ENCODE measurements at places on chromosomes 6 and 20. TPM values are rescaled to one million over a fixed set of nuclear protein-coding genes. Genes with fewer than 3 reads are reported as not detected.

DNA sequence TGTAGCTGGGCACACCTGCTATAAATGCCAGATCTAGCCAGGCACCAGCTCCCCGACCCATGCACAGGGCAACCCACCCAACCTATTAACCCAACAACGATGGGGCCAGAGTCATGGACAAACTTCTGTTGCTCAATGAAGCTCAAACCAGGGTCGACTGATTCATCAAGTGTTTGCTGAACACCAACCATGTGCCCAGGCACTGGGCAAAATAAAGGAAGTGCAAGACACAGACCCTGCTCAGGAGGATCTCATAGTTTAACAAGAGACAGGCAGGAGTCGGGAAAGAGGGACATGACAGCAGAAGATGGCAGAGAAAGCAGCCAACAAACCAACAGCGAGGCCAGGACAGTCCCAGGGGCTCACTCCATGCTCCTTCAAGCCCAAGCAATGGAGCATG is 18.8 kb downstream of the KCNK5 start:
- DNase-seq: no peak

GRCh38 chr20:40397467-40397866 is 291.6 kb downstream of the MAFB start:
- DNase-seq: no peak

GRCh38 chr6:156564807-156565149 is 212.4 kb upstream of the ARID1B start:
- no peak for DNase-seq

GRCh38 chr20:32556312-32557184 is 28.6 kb downstream of the NOL4L start:
- no peak for DNase-seq

DNA sequence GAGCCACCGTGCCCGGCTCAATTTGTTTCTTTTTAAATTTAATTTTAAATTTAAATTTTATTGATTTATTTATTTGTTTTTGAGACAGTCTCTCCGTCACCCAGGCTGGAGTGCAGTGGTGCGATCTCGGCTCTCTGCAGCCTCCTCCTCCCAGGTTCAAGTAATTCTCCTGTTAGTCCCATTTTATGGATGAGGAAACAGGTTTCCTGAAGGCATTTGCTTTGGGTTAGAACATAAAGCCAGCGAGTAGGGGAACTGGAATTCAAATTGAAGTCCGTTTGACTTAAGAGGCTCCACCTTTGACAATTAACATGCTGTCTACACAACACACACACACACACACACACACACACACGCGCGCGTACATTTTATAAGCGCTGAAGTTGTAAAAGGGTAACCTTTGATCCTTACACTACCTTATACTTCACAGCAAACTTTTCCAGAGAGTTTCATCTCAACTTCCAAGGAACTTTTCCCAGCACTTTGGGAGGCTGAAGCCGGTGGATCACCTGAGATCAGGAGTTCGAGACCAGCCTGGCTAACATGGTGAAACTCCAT is 232.0 kb downstream of the BCAS1 start:
- DNase-seq: no peak

- no peak for DNase-seq
Observed at GRCh38 chr6:30810813-30811339, 66.5 kb upstream of the IER3 start.

DNA sequence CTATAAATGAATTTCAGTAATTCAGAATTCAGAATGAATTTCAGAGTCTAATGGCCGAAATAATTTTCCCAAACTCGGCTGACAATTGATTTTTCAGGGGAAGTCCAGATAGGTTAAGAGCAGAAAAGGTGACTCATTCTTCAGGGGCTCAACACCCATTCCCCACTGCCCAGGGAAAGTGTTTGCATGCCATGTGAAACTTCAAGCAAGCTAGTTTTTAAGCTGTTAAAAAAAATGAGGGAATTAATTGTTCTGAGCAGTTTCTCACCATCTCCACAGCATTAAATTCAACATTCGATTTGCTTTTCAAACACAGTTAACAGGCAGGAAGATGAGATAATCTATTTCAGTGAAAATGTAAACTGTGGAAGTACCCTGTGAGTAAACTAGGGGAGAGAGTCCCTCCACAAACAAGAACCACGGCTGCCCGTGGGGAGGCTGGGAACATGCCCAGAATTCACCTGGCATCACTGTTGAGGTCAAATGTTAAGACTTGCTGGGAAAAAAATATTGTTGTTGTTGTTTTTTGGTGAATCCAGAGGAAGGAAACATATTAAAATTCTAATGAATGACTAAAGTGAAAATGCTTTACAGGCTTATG is 650.8 kb upstream of the AGPAT4 start:
- DNase-seq: no peak

DNA sequence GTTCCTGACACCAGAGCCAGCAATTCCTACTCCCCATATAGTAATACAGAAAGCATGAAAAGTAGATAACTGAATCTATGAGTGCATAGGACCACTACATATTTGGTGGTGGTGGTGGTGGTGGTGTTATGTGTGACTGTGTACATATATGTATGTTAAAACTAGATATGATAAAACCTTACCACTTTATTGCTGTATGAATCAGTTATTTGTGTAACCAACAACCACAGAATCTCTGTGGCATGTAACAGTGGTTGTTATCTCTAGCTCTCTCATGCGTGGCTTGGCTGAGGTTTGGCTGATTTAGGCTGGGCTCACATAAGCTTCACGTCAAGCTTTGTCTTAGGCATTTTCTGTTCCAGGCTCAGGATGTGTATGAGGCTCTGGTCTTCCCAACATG is 55.7 kb downstream of the PLCB1 start:
- DNase-seq: no peak

GRCh38 chr6:169886631-169887227 is 135.3 kb downstream of the ERMARD start:
- no peak for DNase-seq

- no peak for DNase-seq
Observed at GRCh38 chr6:141752677-141753076, 380.0 kb upstream of the GJE1 start.

- DNase-seq: no peak
Observed at GRCh38 chr6:90569223-90569622, 17.6 kb downstream of the MAP3K7 start.

- no peak for DNase-seq
Observed at GRCh38 chr6:85128781-85129180, 321.1 kb upstream of the NT5E start.

DNA sequence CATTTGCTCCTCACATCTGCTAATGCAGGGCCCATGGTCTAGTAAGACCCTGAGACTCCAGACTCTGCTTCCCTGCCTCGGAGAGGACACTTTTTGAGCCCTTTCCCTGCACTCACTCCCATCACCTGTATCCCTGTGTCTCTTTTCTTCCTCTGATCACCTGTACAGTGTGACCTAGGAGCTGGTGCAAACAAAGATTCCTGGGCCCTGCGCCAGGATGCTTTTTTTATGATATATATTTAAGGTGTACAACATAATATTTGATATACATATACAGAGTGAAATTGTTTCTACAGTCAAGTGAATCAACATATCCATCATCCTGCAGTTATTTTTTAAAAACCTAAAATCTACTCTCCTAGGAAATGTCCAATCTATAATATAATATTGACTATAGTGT is 355.4 kb downstream of the MAFB start:
- no peak for DNase-seq

GRCh38 chr20:46307999-46308257 is 370 bp downstream of the CDH22 start:
- DNase-seq: no peak

- DNase-seq: no peak
Observed at GRCh38 chr6:141594874-141595273, 537.9 kb upstream of the GJE1 start.

DNA sequence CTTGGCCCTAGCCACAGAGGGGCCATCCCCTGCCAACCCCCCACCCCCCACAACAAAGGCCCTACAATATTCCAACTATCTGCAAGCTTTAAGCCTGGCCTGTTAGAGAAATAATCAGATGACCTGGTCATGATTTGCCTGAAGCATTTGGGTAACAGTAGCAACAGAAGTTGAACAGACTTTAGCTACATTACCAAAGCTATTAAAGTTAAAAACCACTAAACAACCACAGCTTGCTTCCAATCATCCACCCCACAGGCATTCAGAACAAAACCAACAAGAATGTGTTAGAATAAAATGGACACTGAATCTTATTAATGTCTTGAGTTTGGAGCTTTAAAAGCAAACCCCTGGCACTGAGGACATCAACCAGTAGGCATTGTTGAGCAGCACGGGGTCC is 250.9 kb downstream of the LRFN2 start:
- no peak for DNase-seq

- DNase-seq: no peak
Observed at GRCh38 chr20:42392442-42392841, 774.3 kb upstream of the CHD6 start.

GRCh38 chr6:39152262-39152661 is 37.3 kb upstream of the SAYSD1 start:
- DNase-seq: no peak

DNA sequence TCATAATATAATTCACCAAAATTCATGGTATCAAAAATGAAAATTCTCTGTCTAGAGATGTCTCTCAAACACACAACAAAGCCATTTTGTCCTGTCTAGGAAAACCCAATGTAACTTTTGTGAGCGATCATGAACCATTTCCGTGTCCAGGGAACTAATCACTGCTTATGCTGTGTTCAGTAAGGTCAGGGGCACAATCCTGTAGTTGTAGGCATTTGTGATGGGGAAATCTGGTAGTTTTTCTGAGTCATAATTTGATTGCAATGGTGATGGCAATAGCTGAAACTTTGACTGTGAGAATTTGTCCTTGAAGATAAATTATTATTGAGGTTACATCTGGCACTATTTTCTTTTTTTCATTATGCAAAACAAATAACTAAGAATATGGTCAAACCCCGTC is 21.0 kb upstream of the GCLC start:
- no peak for DNase-seq

GRCh38 chr6:15754035-15754705 is 91.3 kb upstream of the DTNBP1 start:
- DNase-seq: no peak

DNA sequence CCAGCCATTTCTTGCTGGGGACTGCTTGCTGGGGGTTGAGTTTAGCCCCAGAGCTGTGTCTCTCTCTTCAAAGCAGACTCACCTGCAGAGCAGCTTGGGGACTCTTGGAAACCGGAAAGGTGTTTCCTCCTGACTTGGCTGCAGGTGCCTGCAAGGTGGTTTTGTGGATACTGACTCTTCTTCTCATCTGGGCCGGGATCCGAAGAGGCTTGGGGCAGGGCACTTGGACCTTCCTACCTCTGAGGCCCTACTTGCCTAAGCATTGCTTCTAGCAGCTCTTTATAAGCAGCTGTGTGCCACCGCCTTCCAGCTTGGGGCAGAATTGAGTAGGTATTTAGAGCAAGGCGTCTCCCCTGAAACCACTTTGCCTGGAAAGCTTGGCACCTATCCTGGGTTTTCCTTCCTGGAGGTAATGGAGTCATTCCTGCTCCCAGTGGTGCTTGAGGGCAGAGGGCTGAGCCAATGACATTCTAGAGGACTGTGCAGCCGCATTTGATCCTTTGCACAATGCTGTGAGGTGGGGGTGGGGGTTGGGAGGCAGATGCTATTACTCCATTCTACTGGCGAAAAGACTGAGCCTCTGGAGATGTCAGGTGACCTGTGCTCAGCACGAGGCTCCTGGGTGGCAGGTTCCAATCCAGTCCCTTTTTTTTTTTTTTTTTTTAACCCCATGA is 3.4 kb upstream of the CTSZ start:
- DNase-seq: no peak

DNA sequence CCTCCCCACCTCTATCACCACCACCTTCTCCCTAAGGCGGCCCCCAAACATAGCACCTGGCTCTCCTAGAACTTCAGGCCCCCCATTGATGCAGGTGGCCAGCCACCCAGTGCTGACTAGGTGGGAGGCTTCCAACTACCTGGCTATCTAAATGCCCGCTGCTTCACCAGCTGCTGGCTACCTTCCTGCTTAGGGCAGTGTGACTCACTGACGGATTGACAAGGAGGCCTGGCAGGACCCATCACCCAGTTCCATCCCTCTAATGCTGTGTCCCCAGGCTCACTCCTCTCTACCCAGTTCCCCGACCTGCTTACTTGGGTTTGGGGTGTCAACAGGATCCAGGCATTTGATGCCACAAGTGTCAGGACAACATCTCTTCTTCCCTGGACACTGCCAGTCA is 1.1 kb downstream of the SLPI start:
- no peak for DNase-seq

- no peak for DNase-seq
Observed at GRCh38 chr6:98579079-98579478, 255.3 kb upstream of the POU3F2 start.

- peak; percentile 30 for DNase-seq
Observed at GRCh38 chr20:61802721-61803311, 262.9 kb downstream of the TAF4 start.

- no peak for DNase-seq
Observed at GRCh38 chr6:106727480-106728149, 98.2 kb downstream of the QRSL1 start.

DNA sequence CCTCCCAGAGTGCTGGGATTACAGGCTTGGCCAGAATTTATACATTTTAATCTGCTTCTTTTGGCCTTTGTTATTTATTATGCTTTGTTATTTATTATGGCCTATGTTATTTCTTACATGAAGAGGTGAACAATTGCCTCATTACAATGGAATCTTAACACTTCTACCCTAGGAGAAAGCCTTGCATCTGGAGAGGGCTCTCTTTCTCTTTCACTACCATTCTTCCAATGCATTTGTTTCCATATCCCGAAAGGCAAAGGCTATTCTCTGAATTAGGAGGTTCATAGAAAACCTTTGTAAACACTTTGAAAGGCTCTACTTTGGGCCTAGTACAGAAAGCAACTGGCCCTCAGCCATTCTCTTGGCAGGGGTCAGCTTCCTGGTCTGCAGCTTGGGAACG is 19.9 kb upstream of the DEK start:
- DNase-seq: no peak

- no peak for DNase-seq
Observed at GRCh38 chr6:52377538-52378221, 15.7 kb downstream of the PAQR8 start.

GRCh38 chr6:155267411-155267810 is 3.6 kb downstream of the CLDN20 start:
- no peak for DNase-seq

GRCh38 chr6:81713205-81713604 is 39.3 kb downstream of the TENT5A start:
- no peak for DNase-seq

Gene SMOC2
- 10.9 TPM for total RNA-seq

Gene ULBP1
- 0.13 TPM for total RNA-seq

Gene ETV7
- not detected for total RNA-seq

Gene ADTRP
- not detected for total RNA-seq

Gene GJA1
- 214 TPM for total RNA-seq

Gene ZBTB9
- total RNA-seq: 4.3 TPM

Gene PRDM13
- total RNA-seq: not detected

Gene ZC3H12D
- 0.51 TPM for total RNA-seq

Gene CRISP3
- total RNA-seq: not detected

Gene COL11A2
- 0.94 TPM for total RNA-seq

Gene SLC22A16
- total RNA-seq: not detected

Gene PCSK2
- total RNA-seq: 0.86 TPM

Gene PCNA
- total RNA-seq: 26.4 TPM

Gene CCR6
- not detected for total RNA-seq

Gene C20orf96
- total RNA-seq: 4.6 TPM

Data from Right ventricle myocardium superior (tissue), 1 donor.